ENCODE measurements at places on chromosomes 4 and X.

DNA sequence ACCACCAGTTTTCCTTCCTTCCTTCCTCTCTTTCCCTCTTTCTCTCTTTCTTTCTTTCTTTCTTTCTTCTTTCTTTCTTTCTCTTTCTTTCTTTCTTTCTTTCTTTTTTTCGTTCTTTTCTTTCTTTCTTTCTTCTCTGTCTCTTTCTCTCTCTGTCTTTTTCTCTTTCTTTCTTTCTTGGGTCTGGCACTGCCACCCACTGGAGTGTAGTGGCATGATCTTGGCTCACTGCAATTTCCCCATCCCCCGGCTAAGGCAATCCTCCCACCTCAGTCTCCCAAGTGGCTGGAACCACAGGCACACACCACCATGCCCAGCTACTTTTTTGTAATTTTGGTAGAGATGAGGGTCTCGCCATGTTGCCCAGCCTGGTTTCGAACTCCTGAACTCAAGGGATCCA, 51.6 kb upstream of the NHS start:
- DNase-seq, result no peak

GRCh38 chr4:41361794-41362526, 105.2 kb downstream of the UCHL1 start:
- no peak for DNase-seq

DNA sequence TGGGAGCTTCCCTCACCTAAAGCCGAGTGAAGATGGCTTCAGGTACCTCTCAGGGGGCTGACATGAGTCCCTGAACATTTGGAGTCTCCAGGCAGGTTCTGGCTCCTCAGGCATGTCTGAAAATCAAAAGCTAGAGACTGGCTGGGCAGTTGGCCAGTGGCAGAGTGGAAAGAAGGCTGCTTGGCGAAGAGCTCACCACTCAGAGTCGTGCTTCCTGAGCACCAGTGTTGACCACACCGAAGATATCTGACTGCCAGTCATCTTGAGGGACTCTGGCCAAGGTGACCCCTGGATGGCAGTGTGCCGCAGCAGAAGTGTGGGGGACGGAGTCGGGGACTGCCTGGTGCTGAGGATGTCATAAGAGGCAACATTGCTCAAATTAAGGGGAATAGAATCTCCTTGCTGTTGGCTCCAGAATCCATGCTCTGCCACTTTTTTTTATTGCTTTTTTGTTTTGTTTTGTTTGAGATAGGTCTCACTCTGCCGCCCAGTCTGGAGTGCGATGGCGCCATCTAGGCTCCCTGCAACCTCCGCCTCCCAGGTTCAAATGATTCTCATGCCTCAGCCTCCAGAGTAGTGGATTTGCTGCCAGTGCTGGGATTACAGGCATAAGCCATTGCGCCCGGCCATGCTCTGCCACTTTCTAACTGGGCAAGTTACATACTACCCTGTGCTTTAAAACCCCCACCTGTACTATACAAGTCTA, 172.5 kb upstream of the GATB start:
- DNase-seq, result no peak

GRCh38 chr4:156751486-156751885, 220.1 kb downstream of the PDGFC start:
- DNase-seq, result no peak

DNA sequence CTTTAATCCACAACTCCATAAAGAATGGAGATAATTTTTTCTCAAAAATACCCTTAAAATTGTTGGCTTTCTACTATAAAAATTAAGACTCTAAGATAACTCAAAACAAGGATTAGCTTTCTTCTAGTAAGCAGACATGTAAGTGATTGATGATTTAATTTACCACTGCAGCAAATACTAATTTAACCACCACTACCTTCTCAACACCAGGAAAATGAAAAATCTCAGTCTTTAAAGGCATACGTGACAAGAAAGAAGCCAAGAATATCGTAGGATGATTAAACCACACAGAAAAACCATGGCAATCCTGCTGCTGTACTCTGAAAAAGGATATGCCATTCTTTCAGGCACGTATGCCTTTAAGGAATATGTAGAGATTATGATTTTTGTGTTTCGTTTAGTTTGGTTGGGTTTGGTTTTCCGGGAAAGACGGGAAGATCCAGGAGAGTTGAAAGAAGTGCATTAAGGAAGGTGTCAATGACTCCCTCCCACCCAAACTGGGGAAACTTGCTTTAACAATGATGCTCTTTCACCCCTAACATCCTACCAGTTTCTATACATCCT, 881 bp downstream of the LRCH2 start:
- no peak for DNase-seq

- DNase-seq, result no peak
Measured at GRCh38 chr4:13329340-13329850, 154.7 kb downstream of the RAB28 start.

Measured in stimulated activated CD4-positive, alpha-beta T cell treated with anti-CD3 and anti-CD28 coated beads, Interleukin-2, amount 100 ng/mL, for 4 hours (primary cell).